ENCODE measurements at places on chromosomes 5 and 9. TPM values are rescaled to one million over a fixed set of nuclear protein-coding genes. Genes with fewer than 3 reads are reported as not detected.

- peak; percentile 84 for DNase-seq
- peaks cover 29% of the 10 kb centered on the region for H3K4me1 ChIP-seq
- H3K4me3 ChIP-seq = peak overlapping the region; percentile 73
- no peak overlapping the region for H3K27ac ChIP-seq
Measured at GRCh38 chr9:23821375-23822181, 4.5 kb downstream of the ELAVL2 start.

GRCh38 chr5:116764941-116765340 lies 190.3 kb upstream of the SEMA6A start:
- no peak overlapping the region for H3K4me3 ChIP-seq
- H3K27ac ChIP-seq = no peak overlapping the region
- H3K36me3 ChIP-seq = no peaks in the 10 kb centered on the region
- H3K4me1 ChIP-seq = no peaks in the 10 kb centered on the region
- no peak for DNase-seq

GRCh38 chr9:95506428-95506677 lies 10.4 kb downstream of the PTCH1 start:
- H3K27me3 ChIP-seq = no peaks in the 10 kb centered on the region
- DNase-seq = peak; percentile 63
- peak overlapping the region; percentile 72 for H3K4me3 ChIP-seq
- peak overlapping the region; percentile 98 for H3K27ac ChIP-seq

- H3K4me1 ChIP-seq = peaks cover 45% of the 10 kb centered on the region
- peak; percentile 57 for DNase-seq
- no peaks in the 10 kb centered on the region for H3K36me3 ChIP-seq
- no peak overlapping the region for H3K4me3 ChIP-seq
- peak overlapping the region; percentile 18 for H3K27ac ChIP-seq
Measured at GRCh38 chr5:32147236-32147635, 26.9 kb downstream of the GOLPH3 start.

DNA sequence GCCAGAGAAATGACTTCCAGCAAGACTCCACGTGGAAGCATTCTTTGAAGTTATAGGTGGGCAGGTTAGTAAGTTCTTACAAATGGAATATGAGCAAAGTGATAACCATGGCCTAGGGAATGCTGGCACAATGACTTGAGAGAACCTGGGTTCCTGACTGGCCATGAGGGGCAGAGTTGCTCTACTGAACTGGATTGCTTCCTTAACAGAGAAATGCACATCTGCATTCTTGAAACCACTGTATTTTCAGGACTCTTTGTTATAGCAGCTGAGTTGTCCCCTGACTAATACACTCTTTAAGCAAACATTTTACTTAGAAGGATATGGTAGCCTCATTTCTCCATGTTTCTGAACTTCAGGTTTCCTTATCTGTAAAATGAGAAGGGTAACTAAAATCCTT lies 108.3 kb upstream of the GNA14 start:
- no peak overlapping the region for H3K4me3 ChIP-seq
- no peaks in the 10 kb centered on the region for H3K36me3 ChIP-seq
- H3K4me1 ChIP-seq = no peaks in the 10 kb centered on the region
- no peak for DNase-seq
- no peak overlapping the region for H3K27ac ChIP-seq

- H3K27me3 ChIP-seq = no peaks in the 10 kb centered on the region
- H3K4me3 ChIP-seq = no peak overlapping the region
- no peak for DNase-seq
- no peaks in the 10 kb centered on the region for H3K4me1 ChIP-seq
Measured at GRCh38 chr5:107282061-107282460, 388.7 kb downstream of the EFNA5 start.

- H3K36me3 ChIP-seq = no peaks in the 10 kb centered on the region
- peak; percentile 81 for DNase-seq
- no peak overlapping the region for H3K4me3 ChIP-seq
- H3K27ac ChIP-seq = no peak overlapping the region
- H3K4me1 ChIP-seq = no peaks in the 10 kb centered on the region
Measured at GRCh38 chr9:34547960-34548611, 25.3 kb upstream of the ENHO start.

DNA sequence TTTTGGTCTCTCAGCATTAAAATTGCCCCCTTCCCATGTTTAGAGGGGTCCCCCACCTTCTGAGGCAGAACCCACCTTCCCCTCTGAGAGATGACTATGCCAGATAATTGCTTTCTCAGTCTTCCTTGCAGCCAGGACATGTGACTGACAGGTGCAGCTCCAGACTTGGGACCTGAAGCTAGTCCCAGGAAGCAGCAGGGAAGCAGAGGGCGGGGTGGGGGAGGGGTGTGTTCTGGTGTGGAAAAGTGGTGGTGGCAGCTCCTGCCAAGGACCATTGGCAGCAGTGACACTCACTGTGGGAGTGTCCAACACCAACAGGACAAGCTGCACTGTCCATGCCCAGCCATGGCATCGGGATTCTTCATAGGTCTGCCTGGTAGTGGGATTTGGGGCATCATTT lies 2.3 kb downstream of the EIF4E1B start:
- H3K36me3 ChIP-seq = no peaks in the 10 kb centered on the region
- peaks cover 48% of the 10 kb centered on the region for H3K27me3 ChIP-seq
- H3K4me1 ChIP-seq = no peaks in the 10 kb centered on the region
- no peak overlapping the region for H3K27ac ChIP-seq

- no peaks in the 10 kb centered on the region for H3K36me3 ChIP-seq
- H3K27ac ChIP-seq = no peak overlapping the region
- no peak overlapping the region for H3K4me3 ChIP-seq
- H3K4me1 ChIP-seq = no peaks in the 10 kb centered on the region
Measured at GRCh38 chr5:16233730-16234129, 54.1 kb upstream of the MARCHF11 start.

- no peak overlapping the region for H3K27ac ChIP-seq
- H3K36me3 ChIP-seq = no peaks in the 10 kb centered on the region
- no peak overlapping the region for H3K4me3 ChIP-seq
Measured at GRCh38 chr5:74261421-74261820, 379.1 kb downstream of the ENC1 start.

The MOCS2 gene
- 113 TPM for polyA plus RNA-seq

The PDLIM4 gene
- polyA plus RNA-seq = 59.9 TPM

The IFNB1 gene
- polyA plus RNA-seq = not detected

The AHRR gene
- polyA plus RNA-seq = 0.99 TPM

The CYSTM1 gene
- polyA plus RNA-seq = 83.7 TPM

The FOXI1 gene
- polyA plus RNA-seq = not detected

The ANKHD1 gene
- 41.5 TPM for polyA plus RNA-seq

The PCDHB2 gene
- 31.2 TPM for polyA plus RNA-seq

The NPM1 gene
- 578 TPM for polyA plus RNA-seq
